ENCODE measurements at places on chromosomes 5 and 9.

- no peak for DNase-seq
Observed at GRCh38 chr5:163245584-163245983, 191.8 kb upstream of the CCNG1 start.

- no peak for DNase-seq
Observed at GRCh38 chr5:77369566-77369965, 122.5 kb downstream of the WDR41 start.

GRCh38 chr5:181052672-181053487 is 12.8 kb downstream of the BTNL9 start:
- peak; percentile 42 for DNase-seq

GRCh38 chr5:172168311-172168710 is 19.7 kb downstream of the STK10 start:
- DNase-seq, result no peak

GRCh38 chr9:114805670-114806525 is at the start of gene TNFSF15:
TNFSF15 (minus strand) TSS chr9:114806039; CDS start chr9:114806012, 27 bp downstream.
- DNase-seq, result no peak

DNA sequence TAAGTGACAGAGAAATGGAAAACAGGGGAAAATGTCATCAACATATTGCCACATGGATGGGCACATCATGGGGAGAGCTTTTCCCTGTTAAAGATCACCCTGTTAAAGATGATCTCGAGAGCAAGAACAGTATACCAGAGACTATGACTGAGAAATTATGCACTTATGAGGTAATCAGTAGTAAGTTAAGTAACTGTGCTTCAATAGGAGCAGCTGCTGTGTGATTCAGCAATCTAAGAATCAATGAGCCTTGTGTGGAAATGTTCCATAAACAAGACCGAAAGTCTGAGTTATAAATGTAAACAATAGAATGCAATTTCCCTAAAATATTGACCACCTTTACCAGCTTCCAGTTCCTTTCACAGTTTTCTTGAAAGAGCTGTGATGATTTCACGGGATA is 582.3 kb downstream of the CAAP1 start:
- DNase-seq, result no peak

DNA sequence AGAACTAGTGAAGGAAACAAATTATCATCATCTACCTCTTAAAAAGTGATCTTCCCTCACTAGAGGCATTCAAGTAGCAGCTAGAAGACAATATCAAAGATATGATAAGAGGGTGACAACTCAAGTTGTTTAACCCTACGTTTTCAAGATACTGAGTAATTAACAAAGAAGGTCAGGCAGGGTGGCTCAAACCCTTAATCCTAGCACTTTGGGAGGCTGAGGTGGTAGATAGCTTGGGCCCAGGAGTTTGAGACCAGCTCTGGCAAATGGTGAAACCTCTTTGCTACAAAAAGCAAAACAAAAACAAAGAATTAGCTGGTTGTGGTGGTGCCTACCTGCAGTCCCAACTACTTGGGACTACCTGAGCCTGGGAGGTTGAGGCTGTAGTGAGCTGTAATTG is 408.2 kb upstream of the TUSC1 start:
- DNase-seq, result no peak

GRCh38 chr9:116325924-116326323 is 172.3 kb downstream of the PAPPA start:
- no peak for DNase-seq

DNA sequence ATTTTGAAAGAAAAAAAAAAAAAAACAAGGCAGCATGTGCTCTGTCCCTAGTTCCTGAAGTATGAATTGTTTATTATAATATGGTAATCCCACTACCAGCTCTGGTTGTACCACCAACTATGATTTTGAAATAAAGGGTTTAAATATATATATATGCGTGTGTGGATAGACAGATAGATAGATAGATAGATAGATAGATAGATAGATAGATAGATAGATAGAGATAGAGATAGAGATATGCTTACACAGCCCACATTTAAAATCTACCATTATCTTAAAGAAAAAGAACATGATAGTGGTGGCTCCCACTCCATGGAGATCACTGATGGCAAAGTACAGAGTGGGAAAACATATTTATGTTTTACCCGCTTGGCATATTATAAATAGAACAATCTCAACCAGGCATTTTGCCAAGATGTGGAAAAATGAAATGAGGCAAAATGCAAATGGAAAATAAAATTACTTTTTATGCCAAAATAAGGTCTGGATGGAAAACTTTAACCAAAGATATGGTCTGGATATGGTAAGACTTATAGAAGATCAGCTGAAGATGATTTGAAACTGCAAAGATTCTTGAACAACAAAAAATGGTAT is 170.0 kb downstream of the ARL15 start:
- no peak for DNase-seq

DNA sequence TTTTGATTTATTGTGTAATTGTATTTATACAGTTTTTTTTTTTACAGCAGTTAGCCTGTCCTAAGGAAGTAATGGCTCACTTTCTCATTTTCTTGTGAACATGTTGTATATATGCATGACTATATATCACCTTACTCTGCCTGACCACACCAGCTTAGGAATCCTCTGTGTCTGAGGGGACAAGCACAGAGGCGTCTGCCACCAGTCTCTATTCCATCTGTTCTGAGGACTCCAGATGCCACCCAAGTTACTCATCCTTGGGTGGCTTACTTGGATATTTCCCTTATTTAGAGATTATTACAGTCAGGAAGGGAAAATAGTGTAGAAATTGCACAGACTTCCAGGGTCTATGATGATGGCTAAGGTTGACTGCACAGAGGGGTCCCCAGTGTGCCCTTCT is 256.3 kb upstream of the C9orf72 start:
- no peak for DNase-seq

DNA sequence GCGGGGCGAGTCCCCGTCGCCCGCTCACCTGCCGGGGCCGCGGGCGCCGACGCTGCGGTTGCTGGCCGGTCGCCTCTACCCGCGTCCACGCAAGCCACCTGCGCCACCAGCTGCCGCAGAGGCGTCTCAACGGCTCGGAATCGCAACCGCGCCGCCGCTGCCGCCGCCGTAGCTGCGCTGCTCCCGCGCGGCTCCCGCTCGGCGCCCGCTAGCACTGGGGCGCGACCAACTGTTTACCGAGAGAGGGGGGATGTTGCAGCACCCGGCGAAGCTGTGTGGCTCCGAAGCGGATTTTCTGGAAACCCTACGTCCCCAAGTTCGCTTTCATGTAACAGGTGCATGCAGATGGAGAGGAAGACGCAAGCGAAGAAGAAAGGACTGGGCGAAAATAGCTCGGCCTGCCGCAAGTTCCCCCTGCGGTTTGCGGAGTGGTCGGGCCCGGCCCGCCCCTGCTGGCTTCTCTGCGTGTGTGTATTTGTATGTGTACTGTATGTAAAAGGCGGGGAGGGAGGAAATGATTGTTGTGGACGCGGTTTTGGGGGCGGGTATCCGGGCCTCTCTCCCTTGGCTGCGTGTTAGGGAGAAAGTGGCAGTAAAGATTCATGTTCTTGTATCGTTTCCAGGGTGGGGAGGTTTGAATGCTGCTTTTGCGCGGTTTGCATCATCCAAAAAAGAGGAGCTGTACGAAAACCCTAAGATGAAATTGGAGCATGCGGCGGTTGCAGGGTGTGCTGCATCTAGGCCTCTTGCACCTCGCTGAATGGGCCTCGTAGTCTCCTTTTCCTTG is at the start of gene PSIP1:
Gene PSIP1 (minus strand): TSS at position 182 of the 787 bp plus-strand sequence. CDS start 782 bp downstream, outside the sequence.
- peak; percentile 85 for DNase-seq

DNA sequence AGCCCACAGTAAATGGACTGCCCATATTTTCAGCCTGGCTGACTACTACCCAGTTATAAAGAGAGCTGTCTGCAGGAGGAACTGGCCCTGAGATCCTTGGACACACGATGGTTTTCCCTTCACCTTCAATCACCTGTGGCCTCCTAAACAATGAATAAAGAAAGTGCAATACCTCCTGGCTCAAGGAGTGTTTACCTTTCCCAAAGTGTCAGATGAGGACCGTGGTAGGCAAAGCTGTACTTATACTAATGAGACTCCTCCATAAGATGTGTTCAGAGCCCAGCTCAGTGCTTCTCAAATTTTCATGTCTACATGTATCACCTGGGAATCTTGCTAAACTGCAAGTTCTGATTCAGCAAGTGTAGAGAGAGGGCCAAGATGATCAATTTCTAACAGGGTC is 284.5 kb upstream of the VLDLR start:
- no peak for DNase-seq

GRCh38 chr5:73126957-73127356 is 6.6 kb downstream of the TMEM171 start:
- DNase-seq, result no peak

DNA sequence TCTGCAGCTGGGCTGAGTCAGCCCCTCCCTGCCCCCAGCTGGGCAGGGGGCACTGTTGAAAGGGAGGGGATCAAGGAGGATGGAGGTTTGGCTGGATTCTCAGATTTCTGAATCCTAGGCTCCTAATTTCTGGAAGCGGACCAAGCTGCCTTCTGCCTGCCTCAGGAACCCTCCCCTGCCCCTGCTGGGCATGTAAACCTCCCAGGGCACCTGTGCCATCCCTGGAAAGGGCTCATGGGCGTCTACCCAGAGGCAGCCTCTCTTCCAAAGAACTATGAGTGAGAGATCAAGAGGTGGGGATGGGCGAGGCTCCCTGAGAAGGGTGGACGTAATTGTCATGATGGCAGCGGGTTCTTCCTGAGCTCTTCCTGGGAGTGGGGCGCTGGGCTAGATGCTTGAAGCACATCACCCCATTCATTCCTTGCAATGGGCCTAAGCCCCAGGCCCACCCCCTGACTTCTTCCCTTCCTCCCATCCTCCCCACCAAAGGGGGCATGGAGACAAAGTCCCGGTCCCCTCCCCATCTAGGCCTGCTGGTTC is 21.6 kb downstream of the CSF1R start:
- DNase-seq, result no peak

GRCh38 chr9:123544007-123544827 is 188.2 kb downstream of the CRB2 start:
- DNase-seq, result no peak

- no peak for DNase-seq
Observed at GRCh38 chr5:117590944-117591343, 1016.3 kb upstream of the SEMA6A start.

DNA sequence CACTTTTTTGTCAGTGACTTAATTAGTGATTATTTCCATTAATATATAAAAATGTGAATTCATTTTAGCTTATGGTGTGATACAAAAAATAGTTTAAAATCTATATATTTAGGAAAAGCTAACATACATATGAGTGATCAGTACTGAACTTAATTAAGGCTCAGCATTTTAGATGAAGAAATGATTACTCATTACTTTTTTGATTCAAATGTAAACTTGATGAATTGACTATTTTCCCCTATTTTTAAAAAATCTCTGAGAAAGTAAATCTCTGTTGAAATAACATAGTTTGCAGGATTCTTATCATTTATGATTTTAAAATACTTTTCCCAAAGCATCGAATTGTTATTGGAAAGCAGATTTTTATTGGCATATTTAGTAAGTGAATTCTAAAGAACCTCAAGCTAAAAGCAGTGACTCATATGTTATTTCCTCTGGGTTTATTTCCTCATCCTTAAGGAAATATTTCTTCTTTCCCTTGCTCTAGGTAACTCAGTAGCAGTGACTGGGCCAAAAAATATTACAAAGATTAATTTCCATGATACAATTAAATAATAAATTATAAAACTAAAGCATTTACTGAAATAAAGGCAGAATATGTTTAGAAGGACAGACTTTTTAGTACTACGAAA is 290.6 kb downstream of the FER start:
- no peak for DNase-seq

DNA sequence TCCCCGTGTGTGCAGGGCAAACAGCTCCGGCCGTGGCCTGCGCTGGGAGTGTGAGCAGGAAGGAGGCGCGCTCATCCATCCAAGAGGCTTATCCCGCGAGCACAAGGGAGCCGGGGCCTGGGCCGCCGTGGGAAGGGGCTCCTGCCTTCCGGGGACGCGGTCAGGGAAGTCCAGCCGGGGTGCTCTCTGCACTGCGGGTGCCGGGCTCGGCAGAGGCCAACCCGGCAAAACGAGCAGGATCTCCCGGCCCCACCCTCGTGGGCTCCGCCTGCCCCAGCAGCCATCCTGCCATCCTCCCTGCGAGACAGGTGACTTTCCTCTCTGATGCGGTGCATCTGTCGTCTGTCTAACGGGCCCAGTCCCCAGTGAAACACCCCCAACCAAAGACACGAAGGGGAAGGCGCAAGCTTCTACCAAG is 244.2 kb downstream of the AUH start:
- no peak for DNase-seq

DNA sequence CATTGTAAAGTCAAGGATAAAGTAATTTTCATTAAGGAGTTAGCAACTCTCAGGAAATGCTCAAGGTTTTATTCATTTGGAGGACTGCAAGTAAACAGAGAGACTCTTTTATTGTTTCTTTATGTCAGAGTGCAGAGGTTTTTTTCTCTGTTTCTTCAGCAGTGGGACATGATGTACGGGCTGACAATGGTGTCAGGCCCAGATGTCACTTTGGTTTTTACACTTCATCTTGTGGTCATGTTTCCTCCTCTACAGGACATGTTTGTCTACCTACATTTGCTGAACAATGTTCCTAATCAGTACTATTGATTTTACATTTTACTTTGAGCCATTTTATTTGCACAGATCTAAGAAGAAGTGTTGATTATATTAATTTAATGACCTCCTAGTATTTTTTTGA is 72.8 kb upstream of the PARP8 start:
- DNase-seq, result no peak

GRCh38 chr9:133813749-133814585 is 75.8 kb upstream of the SARDH start:
- no peak for DNase-seq

- no peak for DNase-seq
Observed at GRCh38 chr5:73415171-73415570, 33.4 kb downstream of the FOXD1 start.

GRCh38 chr5:127313379-127313778 is 22.8 kb downstream of the MEGF10 start:
- DNase-seq, result no peak

DNA sequence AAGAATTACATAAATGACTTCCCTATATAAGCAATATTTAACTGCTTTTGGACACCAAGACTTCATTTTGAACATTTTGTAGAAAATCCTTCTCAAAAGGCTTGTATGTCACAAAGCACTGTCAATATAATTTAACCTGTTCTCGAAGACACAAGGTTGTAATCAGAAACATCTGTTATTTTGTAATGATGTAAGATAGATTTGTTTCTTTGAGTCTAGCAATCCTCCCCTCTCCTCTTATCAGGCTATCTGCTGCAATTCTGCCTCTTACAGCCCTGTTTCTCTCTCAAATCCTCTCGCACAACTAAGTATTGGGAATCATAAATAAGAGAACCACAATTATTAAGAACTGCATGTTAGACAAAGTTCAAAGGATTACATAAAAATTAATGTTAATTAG is 18.6 kb upstream of the TARS1 start:
- DNase-seq, result no peak

GRCh38 chr5:114789773-114790402 is 379.8 kb downstream of the TRIM36 start:
- DNase-seq, result no peak

GRCh38 chr5:97243353-97243752 is 60.3 kb upstream of the RIOK2 start:
- no peak for DNase-seq

GRCh38 chr5:128259607-128260021 is 176.0 kb downstream of the SLC12A2 start:
- no peak for DNase-seq

- no peak for DNase-seq
Observed at GRCh38 chr5:30908356-30908755, 285.1 kb upstream of the CDH6 start.
